Bronchial epithelial cell (primary cell): ENCODE measurements at places on chromosomes 3 and 15. TPM values are rescaled to one million over a fixed set of nuclear protein-coding genes. Genes with fewer than 3 reads are reported as not detected.

The ITIH1 gene
- not detected in 2 replicates for total RNA-seq

The RTP3 gene
- total RNA-seq, result not detected in 2 replicates

The PLCL2 gene
- total RNA-seq, result 1.4 and 1.6 TPM in 2 replicates

The EOMES gene
- total RNA-seq, result not detected in 2 replicates

The ATP13A5 gene
- total RNA-seq, result 0.13 TPM in 1 of 2 replicates, not detected in the other
